CD4-positive, alpha-beta T cell treated with Interleukin-6 for 4 hours (primary cell): ENCODE measurements at places on chromosomes 6 and 20.

DNA sequence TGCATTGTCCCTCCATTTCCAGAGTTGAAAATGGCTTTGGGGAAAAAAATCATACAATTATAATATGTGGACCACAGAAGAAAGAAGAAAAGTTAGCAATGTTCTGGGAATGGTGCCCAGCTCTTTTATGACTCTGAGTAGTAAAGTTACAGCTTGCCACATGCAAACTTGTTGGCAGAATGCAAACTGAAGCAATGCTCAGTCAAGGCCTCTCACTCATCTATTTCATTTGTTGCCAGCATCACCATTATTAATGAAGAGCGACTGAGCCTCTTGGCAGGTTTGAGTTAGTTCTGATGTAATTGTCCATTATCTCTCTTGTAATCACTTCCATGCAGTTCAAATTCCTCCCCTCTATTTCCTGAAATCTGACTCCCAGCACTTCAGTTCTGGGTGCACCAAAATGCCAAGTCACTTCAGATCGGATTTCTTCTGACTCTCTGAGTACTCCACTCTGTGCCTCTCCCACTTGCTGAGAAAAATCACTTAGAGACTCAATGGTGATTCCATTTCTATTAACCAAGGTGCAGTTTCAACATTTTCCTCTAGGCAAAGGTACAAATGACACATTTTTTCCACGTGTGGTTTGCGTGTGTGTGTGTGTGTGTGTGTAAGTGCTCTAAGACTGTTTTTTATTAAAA lies 154.4 kb upstream of the STMND1 start:
- no peak for DNase-seq

GRCh38 chr20:30488941-30489613 lies 768.4 kb upstream of the DEFB115 start:
- DNase-seq: no peak

GRCh38 chr20:2101057-2101864 lies at the start of gene STK35:
Gene STK35, plus strand, starts transcription at chr20:2101827. Its CDS starts 55 bp downstream, at chr20:2101882.
- peak; percentile 77 for DNase-seq

DNA sequence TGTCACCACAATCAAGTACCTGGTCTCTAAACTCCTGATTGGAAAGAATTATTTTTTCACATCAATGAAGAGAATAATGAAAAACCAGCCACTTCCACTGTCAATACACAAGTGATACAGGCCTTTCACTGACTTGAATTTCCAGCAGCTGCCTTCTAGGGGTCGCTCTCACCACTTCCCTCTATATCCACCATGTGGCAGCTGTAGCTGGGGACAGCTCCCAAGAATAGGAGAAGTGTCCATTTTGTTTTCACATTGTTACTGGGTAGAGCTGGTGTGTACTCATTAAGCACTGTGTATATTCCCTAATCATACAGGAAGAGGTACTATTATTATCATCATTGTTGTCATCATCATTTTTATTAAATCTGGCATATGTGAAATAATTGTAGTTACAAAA lies 438.4 kb upstream of the SPTLC3 start:
- DNase-seq: no peak

DNA sequence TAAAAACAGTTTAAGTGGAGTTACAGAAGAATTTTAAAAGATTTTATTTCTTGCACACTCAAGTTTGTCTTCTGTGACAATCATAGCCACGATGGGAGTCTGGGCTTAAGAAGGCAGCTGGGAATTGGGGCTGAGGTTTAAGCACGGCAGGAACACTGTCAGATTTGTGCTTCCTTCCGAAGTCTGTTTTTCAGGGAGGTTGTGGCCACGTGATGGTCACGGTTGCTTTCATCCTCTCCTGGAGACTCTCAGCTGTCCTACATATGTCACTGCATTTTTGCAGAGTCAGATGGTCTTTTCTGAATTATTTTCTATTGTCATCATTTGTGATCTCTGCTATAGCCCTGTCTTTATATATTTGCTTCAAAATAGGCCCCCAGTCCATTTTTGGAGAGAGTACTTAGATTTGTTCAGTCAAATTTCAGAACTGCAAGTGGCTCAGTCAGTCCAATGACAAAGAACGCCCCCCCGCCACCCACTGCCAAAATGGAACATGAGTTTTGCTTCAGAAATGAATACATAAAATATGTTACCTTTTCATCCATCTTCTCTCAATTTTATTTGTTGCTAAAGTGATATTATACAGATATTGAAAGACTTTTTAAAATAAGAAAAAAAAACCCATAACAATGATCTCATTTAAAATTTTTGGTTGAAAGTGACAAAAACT lies 111.8 kb upstream of the ZFP64 start:
- no peak for DNase-seq
